NCI-H460 (cell line): ENCODE measurements at places on chromosomes 5 and 9.

GRCh38 chr5:669842-670395 is 23.2 kb downstream of the TPPP start:
- no peak for DNase-seq

DNA sequence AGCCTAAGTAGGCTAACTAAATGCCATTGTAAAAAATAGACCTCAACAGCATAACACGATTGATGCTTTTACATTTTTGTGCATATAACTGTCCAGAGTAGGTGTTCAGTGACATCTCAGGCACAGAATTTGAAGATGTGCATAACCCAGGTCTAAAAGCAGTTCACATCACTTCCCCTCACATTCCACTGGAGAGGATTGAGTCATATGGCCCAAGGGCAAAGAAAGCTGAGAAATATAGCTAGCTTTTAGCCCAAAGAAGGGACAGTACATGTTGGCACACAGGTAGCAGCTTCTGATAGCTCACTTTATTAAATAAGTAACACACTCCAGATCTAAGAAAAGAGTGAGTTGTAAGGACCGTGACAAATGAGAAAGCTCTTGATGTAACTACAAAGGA is 2259.5 kb upstream of the WWC1 start:
- no peak for DNase-seq

- no peak for DNase-seq
Measured at GRCh38 chr5:89117124-89117644, 234.2 kb upstream of the MEF2C start.

DNA sequence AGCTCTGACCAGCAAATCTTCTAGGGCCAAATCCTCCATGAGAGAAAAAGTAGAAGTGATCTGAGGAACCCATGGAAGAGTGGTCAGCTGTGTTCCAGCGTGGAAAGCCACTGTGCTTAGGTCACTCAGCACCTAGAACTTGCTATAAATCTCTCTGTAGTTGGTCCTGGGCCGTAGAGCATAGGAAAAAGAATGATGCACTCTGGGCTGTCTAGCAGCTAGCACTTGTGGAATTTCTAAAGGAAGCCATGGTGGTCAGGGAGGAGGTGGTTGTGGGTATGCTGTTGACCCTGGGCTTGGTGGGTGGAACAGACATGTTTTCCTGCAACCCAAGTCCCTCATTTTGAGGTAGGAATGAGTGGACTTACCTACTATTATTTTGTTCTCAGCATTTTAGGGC is 48.1 kb downstream of the GGTA1 start:
- no peak for DNase-seq

DNA sequence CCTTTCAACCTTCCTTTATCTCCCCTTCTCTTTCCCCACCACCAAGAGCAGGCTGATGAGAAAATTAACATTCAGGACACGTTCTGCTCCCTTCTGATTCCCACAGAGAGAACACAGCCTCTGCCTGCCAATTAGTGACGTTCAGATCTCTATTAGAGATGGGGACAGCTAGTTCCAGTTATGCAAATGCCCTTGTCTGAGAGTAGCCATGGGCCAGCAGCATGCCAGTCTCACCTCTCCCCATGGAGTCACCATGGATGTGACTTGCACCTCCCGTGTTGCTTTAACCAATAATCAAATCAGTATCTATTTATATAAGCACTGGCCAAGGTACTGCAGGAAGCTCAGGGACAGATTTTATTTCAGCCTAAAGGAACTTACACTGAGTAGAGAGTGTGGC is 61.3 kb downstream of the KCNIP1 start:
- no peak for DNase-seq
